Midbrain (tissue), 1 donor: ENCODE measurements at places on chromosomes 12 and 14.

GRCh38 chr14:63781686-63782085 lies 53.8 kb upstream of the SGPP1 start:
- no peak for DNase-seq

GRCh38 chr14:67705211-67705610 lies 3.5 kb downstream of the RDH12 start:
- no peak for DNase-seq

- no peak for DNase-seq
Observed at GRCh38 chr14:32104803-32105202, 27.7 kb downstream of the ARHGAP5 start.

DNA sequence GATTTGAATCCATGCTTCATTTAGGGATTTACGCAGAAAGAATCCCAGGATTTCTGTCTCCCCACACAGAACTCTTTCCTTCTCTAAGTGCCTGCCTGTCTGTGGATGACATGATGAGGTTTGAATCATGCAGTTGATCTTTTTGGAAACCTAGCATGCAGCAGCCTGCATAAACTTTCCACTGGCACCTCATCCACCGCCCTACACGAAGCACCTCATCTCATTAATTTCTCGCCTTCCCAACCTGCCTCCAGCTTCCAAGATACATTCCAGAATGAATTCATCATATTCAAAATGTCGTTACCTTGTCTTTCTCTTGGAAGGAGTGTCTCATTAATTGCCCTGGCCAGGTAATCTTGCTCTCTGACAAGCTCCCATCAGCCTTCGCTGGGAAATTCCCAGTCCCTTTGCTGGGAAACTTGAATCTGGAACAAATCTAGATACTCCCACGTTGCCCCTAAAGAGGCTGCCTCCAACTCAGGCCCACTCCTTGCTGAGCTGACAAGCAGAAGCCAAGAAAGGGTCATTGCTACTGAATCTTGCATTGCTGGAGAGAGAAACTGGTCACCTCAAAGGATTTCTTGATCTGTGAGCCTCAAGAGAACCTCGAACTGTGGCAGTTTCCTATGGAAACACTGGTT lies 48.2 kb downstream of the SERPINA3 start:
- DNase-seq = no peak

DNA sequence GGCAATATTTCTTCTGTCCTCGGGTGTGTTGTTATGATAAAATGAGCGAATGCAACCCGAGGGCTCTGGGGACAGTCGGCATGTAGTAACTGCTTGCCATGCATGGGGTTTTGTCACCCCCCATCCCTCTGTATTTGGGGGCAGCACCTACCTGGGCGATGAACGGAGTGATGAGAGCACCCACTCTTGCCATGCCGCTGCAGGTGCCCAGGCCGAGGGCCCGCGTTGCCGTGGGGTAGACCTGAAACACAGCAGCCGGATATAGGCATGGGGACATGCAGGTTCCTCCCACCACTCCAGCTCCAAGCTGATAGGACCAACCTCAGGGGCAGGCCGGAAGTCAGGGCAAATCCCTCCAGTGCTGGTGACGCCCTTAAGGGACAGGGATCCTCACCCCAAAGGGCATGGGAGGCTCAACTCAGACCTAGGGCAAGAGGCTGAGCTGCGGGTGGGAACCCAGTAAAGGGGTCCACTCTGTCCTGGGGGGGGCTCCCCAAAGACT lies 35.8 kb downstream of the DAO start:
- DNase-seq = no peak

GRCh38 chr12:93430280-93430679 lies 11.5 kb downstream of the UBE2N start:
- no peak for DNase-seq

DNA sequence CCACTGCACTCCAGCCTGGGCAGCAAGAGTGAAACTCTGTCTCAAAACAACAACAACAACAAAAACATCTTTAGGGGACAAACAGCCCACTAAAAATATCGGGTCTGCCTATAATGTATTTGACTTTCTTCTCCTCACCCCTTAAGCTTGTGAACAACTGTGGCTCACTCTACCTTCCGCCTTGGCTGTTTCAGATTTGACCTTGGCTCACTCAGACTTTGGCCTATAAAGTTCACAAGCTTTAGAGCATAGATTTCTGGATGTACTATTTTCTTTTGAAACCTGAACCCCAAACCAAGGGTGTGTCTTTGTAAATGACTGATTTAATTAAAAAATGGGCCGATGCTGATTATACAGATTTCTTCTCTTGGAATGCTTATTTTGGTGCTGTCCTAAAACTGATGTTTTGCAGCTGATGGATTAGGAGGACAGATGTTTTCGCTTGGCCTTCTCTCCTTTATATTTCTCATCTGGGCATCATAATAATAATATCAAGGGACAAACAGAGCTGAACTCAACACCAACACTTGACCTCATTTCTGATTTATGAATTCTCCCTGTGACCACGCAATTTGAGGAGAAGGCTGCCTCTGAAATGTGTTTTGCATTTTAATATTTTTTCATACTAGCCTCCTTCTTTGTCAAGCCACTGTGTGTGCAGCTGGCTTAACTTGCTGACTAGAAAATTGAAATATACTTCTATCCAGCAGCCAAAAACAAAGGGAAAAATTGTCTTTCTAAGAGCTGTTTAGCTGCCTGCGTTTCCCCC lies 40.2 kb upstream of the RASSF3 start:
- DNase-seq = no peak

GRCh38 chr12:9619411-9620179 lies 11.9 kb upstream of the KLRB1 start:
- no peak for DNase-seq
